ENCODE measurements at places on chromosomes 5 and 9.

DNA sequence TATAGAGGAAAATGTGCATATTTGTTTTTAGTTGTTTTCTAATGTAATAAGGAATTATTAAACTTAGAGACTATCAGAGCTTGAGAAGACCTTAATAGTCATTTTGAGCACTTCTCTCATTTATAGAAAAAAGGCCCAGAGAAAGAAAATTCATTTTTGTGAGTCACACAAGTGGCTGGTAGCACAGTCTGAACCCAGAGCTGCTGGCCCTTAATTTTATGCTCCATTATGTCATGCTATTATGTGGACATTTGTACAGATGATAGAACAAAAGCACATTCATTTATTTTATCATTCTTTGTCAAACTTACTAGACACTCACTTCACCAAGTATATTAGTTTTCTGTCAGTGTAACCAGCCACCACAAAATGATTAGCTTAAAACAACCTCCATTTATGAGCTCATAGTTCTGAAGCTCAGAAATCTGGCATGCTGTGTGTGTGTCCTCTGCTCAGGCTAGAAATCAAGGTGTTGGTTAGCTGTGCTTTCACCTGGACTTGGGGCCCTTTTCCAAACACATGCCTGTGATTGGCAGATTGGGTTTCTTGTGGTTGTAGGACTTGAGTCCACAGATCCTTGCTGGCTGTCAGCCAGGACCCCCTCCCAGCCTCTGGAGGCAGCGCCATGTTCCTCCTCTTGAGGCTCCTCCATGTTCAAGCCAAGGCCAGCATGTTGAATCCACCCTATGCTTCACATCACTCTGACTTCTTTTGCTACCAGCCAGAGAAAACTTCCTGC is 188.9 kb downstream of the ARHGAP26 start:
- DNase-seq, result no peak

DNA sequence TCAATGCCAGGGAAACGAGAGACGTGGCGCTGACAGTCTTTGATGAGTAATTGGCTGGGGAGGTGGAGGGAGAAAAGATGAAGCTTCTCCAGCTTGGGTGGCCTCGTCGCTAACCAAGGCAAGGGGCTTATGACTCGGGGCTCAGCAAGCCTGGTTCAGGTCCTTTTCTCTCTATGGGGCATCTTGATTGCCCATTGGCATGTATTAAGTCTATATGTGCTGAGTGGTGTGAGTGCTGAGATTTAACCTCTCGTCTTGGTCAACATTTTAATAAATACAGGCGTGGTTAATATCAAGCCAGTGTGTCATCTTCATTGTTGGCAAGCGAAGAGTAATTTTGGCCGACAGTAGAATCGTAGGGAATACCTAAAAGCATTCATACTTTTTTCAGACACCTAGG is 85.9 kb downstream of the RAI14 start:
- no peak for DNase-seq

- DNase-seq, result no peak
Measured at GRCh38 chr9:71729816-71730526, 38.3 kb downstream of the CEMIP2 start.

DNA sequence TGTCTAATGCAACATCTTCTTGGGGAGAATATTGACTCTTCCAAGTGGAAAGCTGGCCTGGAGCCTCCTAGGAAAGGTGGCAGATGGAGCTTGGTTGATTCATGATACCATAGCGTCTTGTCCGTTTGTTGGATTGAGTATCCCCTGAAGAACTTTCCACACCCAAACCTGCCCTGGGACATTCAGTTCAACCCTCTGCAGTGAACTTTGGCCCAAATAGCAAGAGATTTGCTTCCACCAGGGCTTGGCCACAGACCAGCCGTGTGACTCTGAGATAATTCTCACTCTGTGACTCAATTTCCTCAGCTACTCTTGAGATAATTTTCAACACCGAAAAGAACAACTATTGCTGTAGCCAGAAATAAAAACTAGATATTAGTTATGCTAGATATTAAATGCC is 108.0 kb upstream of the RAD23B start:
- DNase-seq, result no peak

DNA sequence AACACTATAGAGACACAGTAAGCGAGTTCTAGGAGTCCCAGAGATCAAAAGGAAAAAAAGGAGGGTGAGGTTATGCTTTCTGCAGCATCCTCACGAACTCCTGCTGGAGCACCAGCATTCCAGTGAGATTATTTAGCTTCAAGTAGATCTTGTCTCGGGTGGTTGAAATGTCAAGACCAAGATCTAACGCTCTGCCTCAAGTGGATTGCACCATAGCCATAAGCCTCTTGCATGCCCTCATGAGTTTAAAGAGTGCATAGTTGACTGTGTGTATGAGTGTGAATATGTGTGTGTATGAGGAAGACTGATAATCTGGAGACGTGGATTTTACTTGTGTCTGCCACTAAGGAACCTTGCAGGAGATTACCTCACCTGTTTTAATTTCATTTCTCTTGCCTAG is 335.3 kb upstream of the ADAMTSL1 start:
- no peak for DNase-seq

GRCh38 chr9:135035781-135036760 is 51.4 kb upstream of the OLFM1 start:
- DNase-seq, result no peak

DNA sequence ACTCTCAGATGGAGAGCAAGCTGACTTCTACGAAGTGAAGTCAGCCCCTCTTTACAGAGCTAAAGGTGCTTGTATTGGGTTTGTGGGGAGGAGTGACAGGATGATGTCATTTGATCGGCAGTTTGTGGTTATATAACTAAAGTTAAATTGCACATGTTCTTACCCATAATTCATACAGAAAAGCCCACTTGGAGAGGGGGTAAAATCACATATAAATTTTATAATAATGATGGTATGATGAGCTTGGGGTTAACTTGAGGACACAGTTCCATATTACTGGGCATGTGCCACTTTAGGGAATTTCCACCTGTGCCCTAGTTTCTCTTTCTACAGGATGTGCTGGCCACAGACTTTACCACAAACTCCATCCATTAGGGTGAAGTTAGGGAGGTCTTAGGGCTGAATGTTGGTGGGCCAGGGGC is 1178.6 kb upstream of the CDH9 start:
- DNase-seq, result no peak

DNA sequence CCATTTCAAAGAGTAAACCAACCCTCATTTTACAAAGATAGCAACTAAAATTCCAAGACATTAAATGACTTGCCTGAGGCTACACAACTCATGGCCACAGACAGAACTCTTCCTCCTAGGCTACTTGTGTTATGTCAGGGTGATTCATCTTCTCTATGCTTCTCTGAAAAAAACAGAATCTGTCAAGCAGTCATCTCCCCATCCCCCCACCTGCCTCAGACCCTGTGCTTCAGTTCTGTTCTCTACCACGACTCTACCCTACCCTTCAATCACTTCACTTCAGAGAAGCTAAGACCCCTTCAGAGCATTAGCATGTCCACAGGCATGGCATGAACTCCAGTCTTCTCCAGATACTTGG is 277.7 kb upstream of the PTGER4 start:
- peak; percentile 25 for DNase-seq

- DNase-seq, result no peak
Measured at GRCh38 chr5:17219992-17220391, 2.6 kb downstream of the BASP1 start.

DNA sequence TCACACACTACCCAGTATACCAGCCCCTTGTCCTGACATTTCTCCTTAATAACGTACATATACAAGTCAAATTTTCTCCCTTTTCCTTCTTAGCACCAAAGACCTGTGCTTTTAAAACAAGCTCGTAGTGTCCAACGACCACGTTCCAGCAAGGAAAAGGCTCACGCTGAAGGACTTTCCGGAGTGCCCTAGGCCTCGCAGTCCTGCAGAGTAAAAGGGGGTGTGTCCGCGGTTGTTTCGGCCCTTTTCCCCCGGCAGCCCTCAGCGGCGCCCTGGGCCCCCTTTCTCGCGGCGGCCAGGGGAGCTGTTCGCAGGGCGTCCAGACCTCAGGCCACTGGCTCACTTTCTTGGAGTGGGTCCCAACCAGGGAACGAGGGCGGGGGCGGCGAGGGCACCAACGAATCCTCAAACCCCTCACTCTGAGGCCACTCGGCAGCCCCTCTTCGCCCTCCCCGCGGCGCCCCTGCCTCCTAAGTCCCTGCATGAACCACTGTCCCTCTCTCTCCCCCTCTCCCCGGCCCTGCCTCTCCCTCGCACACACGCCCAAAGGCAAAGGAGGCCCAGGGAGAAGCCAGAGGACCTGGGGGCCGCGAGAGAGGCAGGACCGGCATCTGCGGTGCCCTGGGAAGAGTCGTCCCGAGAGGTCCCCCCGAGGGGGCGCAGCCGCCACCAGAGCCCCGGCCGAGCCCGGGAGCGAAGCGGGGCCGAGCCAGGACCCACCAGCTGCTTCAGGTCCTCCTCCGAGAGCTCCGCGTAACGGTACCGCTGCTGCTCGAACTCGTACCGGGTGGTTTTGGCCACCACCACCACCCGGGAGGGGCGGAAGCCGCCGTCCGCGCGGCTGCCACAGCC is 720 bp downstream of the NADK2 start:
- DNase-seq, result peak; percentile 71

- no peak for DNase-seq
Measured at GRCh38 chr5:149939546-149939945, 5.0 kb downstream of the PDE6A start.

DNA sequence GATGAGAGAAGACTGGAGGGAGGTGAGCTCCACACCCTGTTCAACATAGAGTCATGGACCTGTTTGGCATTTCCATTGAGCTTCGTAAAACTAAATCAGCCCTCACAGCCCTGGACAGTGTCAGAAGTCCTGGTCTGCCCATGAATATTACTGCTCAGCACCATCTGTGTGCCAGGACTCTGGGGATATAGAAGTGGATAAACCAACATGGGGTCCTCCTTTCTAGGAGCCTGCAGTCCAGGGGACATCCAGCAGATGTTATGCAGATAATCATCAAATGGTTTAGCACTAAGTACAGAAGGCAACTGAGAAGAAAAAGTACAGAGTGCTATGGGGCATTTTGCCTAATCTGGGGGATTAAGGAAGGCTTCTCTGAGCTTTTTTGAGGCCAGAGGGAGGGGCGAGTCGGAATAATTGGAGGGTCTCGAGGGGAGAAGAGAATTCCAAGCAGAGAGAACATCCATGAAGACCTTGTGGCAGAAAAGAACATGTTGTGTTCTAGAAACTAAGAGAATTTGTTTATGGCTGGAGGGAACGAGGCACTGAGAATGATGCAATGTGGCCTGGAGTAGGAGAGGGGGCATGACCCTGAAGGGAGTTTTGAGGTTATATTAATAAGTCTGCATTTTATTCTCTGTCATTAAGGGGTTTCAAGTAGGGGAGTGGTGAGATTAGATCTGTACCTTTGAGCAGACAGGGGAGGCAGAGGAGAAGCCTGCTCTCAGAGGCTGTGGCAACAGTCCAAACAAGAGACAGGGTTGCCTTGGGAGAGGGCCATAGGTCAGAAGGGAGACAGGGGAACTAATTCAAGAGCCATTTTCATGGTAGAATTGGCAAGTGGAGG is 63.5 kb upstream of the SLC2A8 start:
- peak; percentile 77 for DNase-seq

GRCh38 chr9:120852240-120853010 is 9.7 kb upstream of the PSMD5 start:
- no peak for DNase-seq
